HL-60 (cell line): ENCODE measurements at places on chromosomes 4 and X.

- no peak for DNase-seq
These were observed 92.2 kb downstream of the DCHS2 start for GRCh38 chr4:154399259-154399974.

- no peak for DNase-seq
These were observed 209.4 kb upstream of the ATP6AP2 start for GRCh38 chrX:40371376-40371775.

GRCh38 chr4:113758372-113758771 lies 3.2 kb downstream of the CAMK2D start:
- no peak for DNase-seq

DNA sequence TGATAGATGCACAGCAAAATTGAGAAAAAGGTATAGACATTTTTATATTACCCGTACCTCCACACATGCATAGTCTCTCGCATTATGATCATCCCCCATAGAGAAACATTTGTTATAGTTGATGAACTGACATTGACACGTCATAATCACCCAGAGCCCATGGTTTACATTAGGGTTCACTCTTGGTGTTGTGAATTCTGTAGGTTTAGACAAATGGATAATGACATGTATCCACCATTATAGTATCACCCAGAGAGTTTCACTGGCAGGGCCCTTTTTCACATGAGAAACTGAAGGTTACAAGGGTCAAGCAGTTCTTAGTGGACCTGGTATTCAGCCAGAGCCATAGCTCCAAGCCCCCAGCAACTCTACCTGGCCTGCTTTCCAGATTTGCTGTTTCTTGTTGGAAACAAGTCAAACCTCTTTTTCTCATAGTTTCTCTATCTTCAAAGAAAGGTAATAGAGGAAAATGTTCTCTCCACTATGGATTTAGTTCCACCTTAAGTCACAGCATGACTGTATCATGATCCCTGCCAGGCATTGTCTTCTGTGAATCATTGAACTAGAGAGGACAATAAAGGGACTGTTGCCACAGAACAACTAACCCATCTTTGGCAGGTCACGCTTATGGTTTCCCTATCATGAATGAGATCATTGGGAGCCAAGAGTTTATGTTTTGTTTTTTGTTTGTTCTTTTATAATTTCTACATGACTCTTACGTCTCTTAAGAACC lies 64.0 kb downstream of the HHIP start:
- DNase-seq, result no peak

- no peak for DNase-seq
These were observed 225.7 kb upstream of the ARX start for GRCh38 chrX:25241461-25241860.
